ENCODE measurements at places on chromosomes 5 and 9. TPM values are rescaled to one million over a fixed set of nuclear protein-coding genes. Genes with fewer than 3 reads are reported as not detected.

GRCh38 chr5:152462021-152462721 is 57.1 kb upstream of the NMUR2 start:
- DNase-seq: no peak

- no peak for DNase-seq
Observed at GRCh38 chr9:95047452-95048224, 269.9 kb downstream of the FANCC start.

GRCh38 chr5:156378159-156378558 is 51.2 kb downstream of the SGCD start:
- no peak for DNase-seq

- DNase-seq: no peak
Observed at GRCh38 chr5:69331528-69332445, 814 bp downstream of the CCDC125 start.

The NR4A3 gene
- under 0.01 TPM for total RNA-seq

GRCh38 chr9:134375430-134376385 is 49.5 kb downstream of the RXRA start:
- DNase-seq: no peak

- DNase-seq: no peak
Observed at GRCh38 chr9:112694706-112695555, 23.0 kb downstream of the INIP start.

DNA sequence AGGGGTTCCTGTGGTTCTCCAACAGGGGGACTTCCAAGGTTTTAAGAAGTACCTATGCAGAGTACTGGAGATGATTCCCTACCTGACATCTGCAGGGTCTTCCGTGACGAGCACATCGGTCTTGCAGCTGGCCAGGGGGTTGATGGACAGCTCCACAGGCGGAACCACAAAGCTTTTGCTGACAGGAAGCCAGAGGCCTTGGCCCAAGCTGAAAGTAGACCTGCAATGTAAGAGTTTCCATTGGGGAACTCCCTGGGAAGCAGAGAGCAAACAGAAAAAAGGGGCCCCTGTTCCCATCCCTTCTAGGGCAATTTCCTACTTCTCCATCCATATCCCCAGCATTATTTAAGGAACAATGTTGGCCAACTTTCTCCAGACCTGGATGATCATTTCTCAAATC is 288.0 kb downstream of the TRIM32 start:
- no peak for DNase-seq

DNA sequence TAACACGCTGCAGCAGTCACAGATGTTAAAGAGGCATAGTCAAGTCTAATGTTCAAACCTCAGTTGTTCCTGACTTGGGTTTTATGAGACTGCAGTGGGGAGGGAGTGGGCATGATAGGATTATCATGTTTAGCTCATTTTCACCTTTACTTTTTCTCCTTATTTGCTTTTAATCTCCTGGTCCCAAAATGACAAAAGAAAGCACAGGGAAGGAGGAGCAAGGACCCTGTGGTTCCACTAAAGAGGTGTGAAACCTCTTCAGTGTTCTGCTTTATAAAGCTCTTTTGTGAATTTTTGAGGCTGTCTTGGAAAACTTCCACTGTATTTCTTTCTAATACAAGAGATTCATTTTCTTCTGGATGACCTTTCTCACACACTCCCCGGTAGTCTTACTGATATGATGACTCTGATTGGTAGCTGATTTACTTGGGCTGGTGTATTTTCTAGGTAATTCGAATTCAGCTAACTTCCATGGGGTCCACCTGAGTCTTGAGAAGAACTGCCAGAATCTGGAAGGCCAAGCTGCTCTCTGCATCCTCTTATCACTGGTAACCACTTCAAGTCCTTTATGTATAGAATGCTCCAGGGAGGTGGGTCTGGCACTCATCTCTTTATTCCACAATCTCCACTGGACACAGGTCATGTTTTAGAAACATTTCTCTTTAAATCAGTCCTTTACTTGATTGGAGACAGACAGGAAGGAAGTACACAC is 1364.4 kb upstream of the CDH9 start:
- no peak for DNase-seq

All from dermis microvascular lymphatic vessel endothelial cell (primary cell).